ENCODE measurements at places on chromosomes 6 and 20. TPM values are rescaled to one million over a fixed set of nuclear protein-coding genes. Genes with fewer than 3 reads are reported as not detected.

The MACROD2 gene
- total RNA-seq = 0.14 TPM

DNA sequence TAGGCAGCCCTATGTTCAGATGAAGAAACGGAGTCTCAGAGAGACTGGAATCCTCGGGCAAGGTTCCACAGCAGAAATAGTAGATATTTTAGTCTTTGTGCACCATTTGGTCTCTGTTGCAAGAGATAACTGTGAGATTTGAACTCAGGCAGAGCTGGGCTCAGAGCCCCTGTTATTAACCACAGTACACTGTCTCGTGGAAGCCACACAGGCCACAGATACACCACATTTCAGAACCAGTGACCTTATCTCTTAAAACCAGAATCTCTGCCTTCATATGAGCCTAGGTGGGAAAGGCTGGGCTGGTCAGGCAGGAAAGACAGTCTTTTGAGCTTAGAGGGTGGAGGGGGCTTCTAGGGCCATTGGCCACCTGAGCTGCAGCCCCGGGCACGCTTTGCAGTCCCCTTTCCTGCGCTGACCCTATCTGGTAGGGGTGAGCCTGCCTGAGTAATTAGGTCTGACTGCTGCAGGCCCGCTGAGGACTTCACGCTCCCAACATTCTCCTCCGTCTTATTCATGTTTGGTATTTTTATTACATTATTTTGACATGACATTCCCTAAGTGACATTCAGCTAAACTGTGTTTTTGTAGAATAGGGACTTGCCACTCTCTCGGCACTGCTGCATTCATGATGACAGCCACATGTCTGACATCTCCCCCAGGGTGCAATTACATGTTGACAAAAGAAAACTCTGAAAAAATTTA is 71.1 kb downstream of the KCNB1 start:
- no peak for DNase-seq

DNA sequence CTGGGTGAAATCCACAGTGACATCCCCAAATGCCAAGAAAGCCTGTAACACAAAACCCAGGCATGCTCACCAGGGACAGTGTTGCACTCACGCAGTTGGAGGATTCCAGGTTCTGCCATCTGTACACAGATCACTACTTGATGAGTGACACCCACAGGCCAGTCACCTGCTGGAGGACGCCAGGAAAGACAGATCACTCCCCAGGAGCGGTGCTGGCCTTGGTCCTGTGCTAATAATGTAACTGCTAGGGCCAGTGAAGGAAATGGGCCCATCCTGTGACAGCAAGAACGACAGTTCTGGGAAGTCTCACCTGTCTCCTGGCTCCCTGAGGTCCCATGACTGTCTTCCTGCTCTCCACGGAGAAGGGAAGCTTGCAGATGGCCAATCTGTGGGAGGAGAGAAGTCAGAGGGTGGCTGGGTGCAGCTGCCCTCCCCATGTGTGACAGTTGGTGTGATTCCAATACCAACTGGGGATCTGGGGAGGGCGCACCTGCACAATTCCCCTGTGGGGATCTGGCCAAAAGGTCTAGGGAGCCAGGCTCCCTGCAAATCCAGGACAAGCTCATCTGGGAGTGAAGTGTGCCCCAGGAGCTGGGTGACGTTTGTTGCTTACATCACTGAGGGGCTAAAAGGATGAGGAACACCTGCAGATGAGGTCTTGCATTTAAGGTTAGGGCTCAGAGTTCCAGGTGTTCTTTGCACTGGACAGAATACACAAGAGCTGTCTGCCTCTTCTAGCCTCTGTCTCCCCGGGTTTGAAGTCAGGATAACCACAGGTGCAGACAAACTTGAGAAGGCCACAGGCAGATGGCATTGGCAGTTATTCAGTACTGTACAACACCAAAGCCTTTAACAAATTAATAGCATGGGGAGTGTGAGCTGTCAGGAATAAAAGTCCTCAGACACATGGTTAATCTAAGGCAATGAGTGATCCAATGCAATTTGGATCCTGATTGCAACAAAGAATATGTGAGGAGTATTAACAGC is 10.3 kb downstream of the ZNF337 start:
- DNase-seq = no peak

GRCh38 chr6:128310451-128310850 is 209.9 kb downstream of the PTPRK start:
- DNase-seq = no peak

GRCh38 chr6:11606332-11606731 is 68.8 kb downstream of the TMEM170B start:
- DNase-seq = no peak

DNA sequence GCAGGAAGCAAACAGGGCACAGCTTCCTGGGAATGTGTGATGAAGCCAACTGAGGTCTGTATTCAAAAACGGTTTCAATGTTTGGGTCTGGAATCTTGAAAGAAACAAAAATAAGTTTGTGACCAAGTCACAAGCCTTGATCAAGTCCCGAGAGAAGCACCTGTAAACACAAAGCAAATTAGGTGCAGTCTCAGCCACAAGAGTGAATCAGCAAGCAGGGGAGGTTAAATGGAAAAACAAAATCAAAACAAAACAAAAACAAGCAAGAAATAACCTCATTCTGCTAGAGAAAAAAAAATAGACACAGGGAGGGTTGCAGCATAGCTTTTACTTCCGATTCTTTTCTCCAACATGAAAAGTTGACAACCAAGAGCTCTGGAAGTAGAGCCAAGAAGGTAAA is 201.7 kb downstream of the CLIC5 start:
- no peak for DNase-seq

GRCh38 chr20:3919352-3919751 is 30.2 kb downstream of the PANK2 start:
- DNase-seq = no peak

GRCh38 chr6:4610256-4610655 is 165.9 kb upstream of the CDYL start:
- no peak for DNase-seq

- DNase-seq = no peak
These were observed 326.7 kb upstream of the FLRT3 start for GRCh38 chr20:14664101-14664500.

GRCh38 chr20:33242319-33243100 is 6.7 kb downstream of the BPIFA1 start:
- no peak for DNase-seq

Data from activated naive CD8-positive, alpha-beta T cell treated with anti-CD3 and anti-CD28 coated beads for 36 hours (primary cell).